ENCODE measurements at places on chromosomes 5 and 9.

DNA sequence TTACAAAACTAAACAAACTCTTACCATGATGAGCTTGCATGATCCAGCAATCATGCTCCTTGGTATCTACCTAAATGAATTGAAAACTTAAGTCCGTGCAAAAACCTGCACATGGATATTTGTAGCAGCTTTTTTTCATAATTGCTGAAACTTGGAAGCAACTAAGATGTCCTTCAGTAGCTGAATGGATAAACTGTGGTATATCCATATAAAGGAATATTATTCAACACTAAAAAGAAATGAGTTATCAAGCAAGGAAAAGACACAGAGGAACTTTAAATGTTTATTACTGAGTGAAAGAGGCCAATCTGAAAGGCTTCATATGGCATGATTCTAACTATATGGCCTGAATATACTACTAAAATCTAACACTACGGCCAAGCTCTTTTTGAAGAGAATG lies 139.1 kb upstream of the ZNF608 start:
- H3K4me3 ChIP-seq: no peak overlapping the region
- H3K4me1 ChIP-seq: peaks cover 32% of the 10 kb centered on the region
- no peak overlapping the region for H3K27ac ChIP-seq
- no peaks in the 10 kb centered on the region for H3K36me3 ChIP-seq

DNA sequence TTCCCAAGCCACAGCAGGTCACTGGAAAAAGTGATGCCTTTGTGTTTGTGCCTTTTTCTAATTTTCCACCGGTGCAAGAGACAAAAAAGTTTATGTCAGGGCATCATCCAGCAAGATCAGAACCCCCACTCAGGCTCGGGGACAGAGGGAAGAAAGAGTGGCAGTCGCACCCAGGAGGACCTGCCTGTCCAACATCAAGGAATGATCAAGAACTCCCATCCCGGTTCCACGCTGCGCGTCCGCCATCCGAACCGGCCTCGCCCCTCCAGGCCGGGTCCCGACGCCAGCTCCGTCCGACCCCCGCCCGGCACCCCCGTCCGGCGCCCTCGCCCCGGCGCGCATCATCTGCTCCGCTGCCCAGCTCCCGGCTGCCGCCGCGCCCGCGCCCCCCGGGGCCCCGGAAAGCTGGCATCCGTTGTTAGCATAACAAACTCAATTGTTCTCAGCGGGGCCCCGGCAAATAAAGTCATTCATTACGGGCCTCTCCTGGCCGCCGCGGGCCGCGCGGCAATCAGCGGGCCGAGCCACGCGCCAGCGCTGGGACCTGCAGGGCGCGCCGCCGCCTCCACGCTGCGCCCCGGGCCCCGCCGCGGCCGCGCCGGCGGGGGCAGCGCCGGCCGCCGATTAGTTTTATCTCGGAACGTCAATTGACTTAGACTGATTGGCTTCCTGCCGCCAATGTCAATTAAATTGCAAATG lies 48.1 kb downstream of the PAX5 start:
- no peak for DNase-seq
- H3K27ac ChIP-seq: no peak overlapping the region
- H3K4me1 ChIP-seq: peaks cover 14% of the 10 kb centered on the region
- H3K4me3 ChIP-seq: peak overlapping the region; percentile 51
- H3K27me3 ChIP-seq: peaks cover 68% of the 10 kb centered on the region

- DNase-seq: no peak
- H3K4me3 ChIP-seq: no peak overlapping the region
- H3K4me1 ChIP-seq: no peaks in the 10 kb centered on the region
- no peaks in the 10 kb centered on the region for H3K27me3 ChIP-seq
These were observed 102.9 kb downstream of the MARCHF3 start for GRCh38 chr5:126927429-126927828.

GRCh38 chr9:95043826-95044225 lies 273.7 kb downstream of the FANCC start:
- H3K27ac ChIP-seq: no peak overlapping the region
- H3K4me3 ChIP-seq: no peak overlapping the region
- H3K36me3 ChIP-seq: peaks cover 17% of the 10 kb centered on the region
- no peak for DNase-seq
- H3K4me1 ChIP-seq: peaks cover 62% of the 10 kb centered on the region
- no peaks in the 10 kb centered on the region for H3K27me3 ChIP-seq

DNA sequence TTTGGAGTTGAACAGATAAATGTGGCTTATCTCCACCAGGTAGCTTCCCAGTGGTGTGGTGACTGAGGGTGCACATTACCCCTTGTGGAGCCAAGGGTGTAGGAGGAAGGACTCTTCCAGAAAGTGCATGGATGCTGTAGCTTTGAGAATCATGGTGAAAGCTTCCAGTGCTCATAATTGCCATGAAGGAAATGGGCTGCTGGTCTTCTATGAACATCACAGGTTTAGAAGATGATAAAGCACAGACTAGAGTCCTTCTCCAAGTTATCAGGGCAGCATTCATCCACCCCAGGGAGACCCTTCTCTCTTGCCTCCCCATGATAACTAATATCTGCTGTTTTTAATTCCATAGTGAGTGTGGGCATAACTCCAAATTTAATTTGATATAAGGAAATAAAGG lies 93.4 kb upstream of the CHD1 start:
- H3K27me3 ChIP-seq: no peaks in the 10 kb centered on the region
- no peaks in the 10 kb centered on the region for H3K36me3 ChIP-seq
- H3K4me1 ChIP-seq: peaks cover 22% of the 10 kb centered on the region
- H3K27ac ChIP-seq: no peak overlapping the region

GRCh38 chr9:17760250-17760649 lies 181.4 kb downstream of the SH3GL2 start:
- no peak overlapping the region for H3K4me3 ChIP-seq
- H3K27ac ChIP-seq: no peak overlapping the region
- no peak for DNase-seq
- H3K36me3 ChIP-seq: no peaks in the 10 kb centered on the region

- no peaks in the 10 kb centered on the region for H3K27me3 ChIP-seq
- no peak overlapping the region for H3K27ac ChIP-seq
- peaks cover 11% of the 10 kb centered on the region for H3K4me1 ChIP-seq
- no peak overlapping the region for H3K4me3 ChIP-seq
- DNase-seq: no peak
These were observed 233.3 kb downstream of the GAS1 start for GRCh38 chr9:86713970-86714369.

DNA sequence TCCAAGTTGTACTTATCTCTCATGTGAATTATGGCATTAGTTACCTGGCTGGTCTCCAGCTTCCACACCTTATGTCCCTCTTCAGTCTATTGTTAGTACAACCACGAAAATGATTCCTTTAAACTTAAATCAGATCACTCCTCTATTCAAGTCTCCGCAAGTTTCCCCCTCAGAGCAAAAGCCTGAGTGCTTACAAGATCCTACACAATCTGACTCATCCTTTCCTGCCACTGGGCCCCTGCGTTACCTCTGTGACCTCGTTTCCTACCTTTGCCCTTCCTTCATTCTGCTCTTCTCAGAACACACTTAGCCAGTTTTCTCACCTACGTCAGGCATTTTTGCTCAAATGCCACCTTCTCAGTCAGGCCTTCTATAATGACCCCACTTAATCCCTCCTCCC lies 45.1 kb upstream of the GLIS3 start:
- H3K36me3 ChIP-seq: no peaks in the 10 kb centered on the region
- no peaks in the 10 kb centered on the region for H3K4me1 ChIP-seq
- H3K27me3 ChIP-seq: no peaks in the 10 kb centered on the region
- H3K4me3 ChIP-seq: no peak overlapping the region
- no peak overlapping the region for H3K27ac ChIP-seq

GRCh38 chr9:506281-506680 lies 291.6 kb downstream of the DOCK8 start:
- peaks cover 42% of the 10 kb centered on the region for H3K27me3 ChIP-seq
- H3K4me1 ChIP-seq: peaks cover 7% of the 10 kb centered on the region
- DNase-seq: no peak
- no peak overlapping the region for H3K4me3 ChIP-seq
- H3K27ac ChIP-seq: no peak overlapping the region
- H3K36me3 ChIP-seq: no peaks in the 10 kb centered on the region

- peaks cover 52% of the 10 kb centered on the region for H3K4me1 ChIP-seq
- no peak for DNase-seq
- H3K36me3 ChIP-seq: no peaks in the 10 kb centered on the region
- H3K27me3 ChIP-seq: no peaks in the 10 kb centered on the region
These were observed 362.7 kb upstream of the ADAMTS16 start for GRCh38 chr5:4777435-4777834.

- no peak overlapping the region for H3K27ac ChIP-seq
- DNase-seq: no peak
- H3K27me3 ChIP-seq: no peaks in the 10 kb centered on the region
- H3K36me3 ChIP-seq: no peaks in the 10 kb centered on the region
- peaks cover 14% of the 10 kb centered on the region for H3K4me1 ChIP-seq
These were observed 23.2 kb upstream of the NCS1 start for GRCh38 chr9:130149031-130149430.

GRCh38 chr5:17403695-17404490 lies 94.1 kb upstream of the TAF11L2 start:
- H3K4me1 ChIP-seq: peaks cover 22% of the 10 kb centered on the region
- H3K27ac ChIP-seq: no peak overlapping the region
- no peaks in the 10 kb centered on the region for H3K36me3 ChIP-seq
- DNase-seq: no peak
- no peak overlapping the region for H3K4me3 ChIP-seq

DNA sequence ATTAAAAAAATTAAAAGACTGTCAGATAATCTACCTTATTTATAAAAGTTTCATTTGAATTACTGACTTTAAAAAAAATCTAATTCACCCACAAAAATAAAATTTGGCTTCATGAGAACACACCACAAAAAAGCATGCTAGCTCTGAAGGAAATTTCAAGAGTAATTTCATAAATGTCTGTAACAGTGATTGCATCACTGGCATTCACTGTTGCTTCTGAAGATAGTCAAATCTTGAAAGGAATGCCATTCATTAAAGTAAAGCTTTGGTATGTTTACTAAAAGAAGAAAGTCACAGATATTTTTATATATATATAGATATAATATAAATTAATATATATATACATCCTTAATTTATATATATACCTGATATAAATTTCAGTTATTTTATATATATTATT lies 43.4 kb downstream of the NADK2 start:
- H3K36me3 ChIP-seq: peaks cover 23% of the 10 kb centered on the region
- no peak overlapping the region for H3K4me3 ChIP-seq
- no peaks in the 10 kb centered on the region for H3K27me3 ChIP-seq
- DNase-seq: no peak

- no peaks in the 10 kb centered on the region for H3K27me3 ChIP-seq
- H3K36me3 ChIP-seq: no peaks in the 10 kb centered on the region
- H3K27ac ChIP-seq: peak overlapping the region; percentile 93
- H3K4me1 ChIP-seq: peaks cover 53% of the 10 kb centered on the region
- no peak overlapping the region for H3K4me3 ChIP-seq
These were observed 568.3 kb downstream of the CCDC171 start for GRCh38 chr9:16121168-16121567.

GRCh38 chr5:102901424-102902134 lies 146.5 kb downstream of the PAM start:
- no peak for DNase-seq
- no peaks in the 10 kb centered on the region for H3K36me3 ChIP-seq
- H3K27me3 ChIP-seq: no peaks in the 10 kb centered on the region
- no peak overlapping the region for H3K4me3 ChIP-seq

- no peaks in the 10 kb centered on the region for H3K27me3 ChIP-seq
- H3K27ac ChIP-seq: no peak overlapping the region
- H3K36me3 ChIP-seq: no peaks in the 10 kb centered on the region
- DNase-seq: no peak
These were observed 1.3 kb downstream of the PTCH1 start for GRCh38 chr9:95515272-95516113.

- peaks cover 8% of the 10 kb centered on the region for H3K4me1 ChIP-seq
- no peak overlapping the region for H3K27ac ChIP-seq
- no peak for DNase-seq
- H3K4me3 ChIP-seq: no peak overlapping the region
- H3K27me3 ChIP-seq: no peaks in the 10 kb centered on the region
These were observed 206.2 kb downstream of the NR3C1 start for GRCh38 chr5:143197260-143197656.

GRCh38 chr5:159912033-159912800 lies 4.1 kb upstream of the ADRA1B start:
- peak overlapping the region; percentile 75 for H3K27ac ChIP-seq
- H3K4me1 ChIP-seq: peaks cover 54% of the 10 kb centered on the region

DNA sequence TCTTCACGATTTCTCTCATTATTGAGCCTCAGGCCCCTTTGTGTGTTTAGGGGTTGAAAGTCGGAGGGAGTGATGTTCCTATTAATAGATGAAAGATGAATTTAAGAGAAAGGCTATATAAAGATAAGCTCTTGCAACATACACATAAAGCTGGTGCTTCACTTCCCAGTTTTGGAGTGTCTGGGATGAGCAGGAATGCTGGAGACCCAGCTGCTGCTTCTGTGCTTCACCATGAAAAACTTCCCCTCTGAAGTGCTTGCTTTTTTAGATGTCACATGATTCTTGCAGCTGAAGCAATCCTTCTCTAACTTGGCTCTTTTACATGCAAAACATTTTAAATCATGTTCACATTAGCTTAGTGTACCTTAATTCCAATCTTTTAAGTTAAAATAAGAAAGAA lies 19.7 kb upstream of the SNCAIP start:
- H3K27ac ChIP-seq: no peak overlapping the region
- H3K36me3 ChIP-seq: peaks cover 2% of the 10 kb centered on the region
- H3K4me1 ChIP-seq: peaks cover 10% of the 10 kb centered on the region

GRCh38 chr9:137066096-137066861 lies 4.1 kb downstream of the SAPCD2 start:
- peaks cover 14% of the 10 kb centered on the region for H3K4me1 ChIP-seq
- H3K4me3 ChIP-seq: no peak overlapping the region
- DNase-seq: no peak
- H3K27me3 ChIP-seq: no peaks in the 10 kb centered on the region
- H3K27ac ChIP-seq: no peak overlapping the region

DNA sequence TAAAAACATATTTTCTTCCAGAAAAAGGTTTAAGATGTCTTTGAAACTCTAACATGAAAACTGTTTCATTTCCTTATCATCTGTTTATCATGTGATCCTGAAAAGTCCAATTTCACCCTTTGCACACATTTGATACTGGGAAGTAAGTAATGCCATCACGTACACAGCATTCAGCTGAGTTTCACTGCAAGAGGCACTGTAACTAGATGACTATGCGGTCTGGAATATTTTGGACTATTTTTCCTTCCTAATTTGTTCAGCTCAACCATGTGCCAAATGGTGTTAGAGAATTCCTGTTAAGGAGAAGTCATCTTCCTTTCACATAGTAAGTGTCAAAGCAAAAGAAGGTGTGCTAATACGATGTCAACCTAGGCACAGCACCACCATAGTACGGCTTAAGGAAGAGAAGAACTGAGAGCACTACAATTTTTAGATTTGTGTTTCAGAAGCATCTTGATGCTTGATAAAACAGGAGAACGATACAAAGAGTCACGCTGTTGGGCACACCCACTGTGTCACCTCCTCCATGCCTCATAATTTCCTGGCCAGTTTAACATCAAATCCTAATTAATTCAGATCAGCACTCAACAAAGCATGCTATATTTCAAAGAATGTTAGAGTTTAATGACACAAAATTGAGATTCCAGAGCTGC lies 77.5 kb downstream of the GNAQ start:
- no peaks in the 10 kb centered on the region for H3K36me3 ChIP-seq
- DNase-seq: no peak
- no peaks in the 10 kb centered on the region for H3K27me3 ChIP-seq

- H3K4me1 ChIP-seq: peaks cover 4% of the 10 kb centered on the region
- no peak overlapping the region for H3K27ac ChIP-seq
- H3K36me3 ChIP-seq: no peaks in the 10 kb centered on the region
- H3K27me3 ChIP-seq: no peaks in the 10 kb centered on the region
These were observed 217.5 kb downstream of the RAB3C start for GRCh38 chr5:58800356-58800755.

GRCh38 chr5:118249386-118249785 lies 739.0 kb downstream of the DTWD2 start:
- H3K27me3 ChIP-seq: no peaks in the 10 kb centered on the region
- no peaks in the 10 kb centered on the region for H3K4me1 ChIP-seq
- no peak overlapping the region for H3K27ac ChIP-seq
- peaks cover 11% of the 10 kb centered on the region for H3K36me3 ChIP-seq

Measured in chondrocyte (in vitro differentiated cells).